ENCODE measurements at places on chromosomes 12 and 14.

GRCh38 chr14:103679351-103679750, 35.9 kb downstream of the XRCC3 start:
- DNase-seq, result peak; percentile 39

DNA sequence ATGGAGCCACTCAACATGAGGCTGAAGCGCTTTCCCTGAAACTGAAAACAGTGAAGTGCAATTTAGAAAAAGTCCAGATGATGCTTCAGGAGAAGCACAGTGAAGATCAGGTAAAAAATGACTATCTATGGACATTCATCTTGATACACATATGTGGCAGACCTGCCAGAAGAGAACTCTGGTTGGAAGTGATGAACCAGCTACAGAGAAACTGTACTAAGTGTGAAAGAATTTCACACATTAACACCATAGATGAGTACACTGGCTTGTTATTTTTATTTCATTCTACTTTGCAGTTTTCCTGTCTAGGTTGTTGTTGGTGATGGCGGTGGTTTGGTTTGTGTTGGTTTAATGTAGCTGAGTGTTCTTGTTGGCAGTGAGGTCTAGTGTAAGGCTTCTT, 174.7 kb downstream of the ESR2 start:
- DNase-seq, result no peak

GRCh38 chr14:34120185-34120977, 169.5 kb upstream of the EGLN3 start:
- DNase-seq, result no peak

DNA sequence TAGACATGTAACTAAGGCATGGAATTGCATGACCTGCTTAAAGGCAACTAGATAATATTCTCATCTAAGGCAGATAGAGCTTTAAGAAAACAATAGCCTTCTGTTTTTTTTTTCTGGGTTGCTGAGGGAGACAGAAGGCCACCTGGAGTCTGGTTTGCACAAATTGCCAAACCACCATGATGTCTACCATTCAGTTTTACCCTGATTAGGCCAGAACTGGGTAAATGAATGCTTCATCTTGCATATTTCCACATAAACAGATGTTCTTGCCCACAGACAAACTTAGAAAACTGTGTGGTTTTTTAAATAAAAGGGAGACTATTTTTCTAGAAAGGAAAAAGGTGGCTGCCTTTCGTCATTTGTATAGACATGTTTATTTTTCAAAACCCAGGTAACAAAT, 278.7 kb upstream of the PRICKLE1 start:
- DNase-seq, result peak; percentile 43

DNA sequence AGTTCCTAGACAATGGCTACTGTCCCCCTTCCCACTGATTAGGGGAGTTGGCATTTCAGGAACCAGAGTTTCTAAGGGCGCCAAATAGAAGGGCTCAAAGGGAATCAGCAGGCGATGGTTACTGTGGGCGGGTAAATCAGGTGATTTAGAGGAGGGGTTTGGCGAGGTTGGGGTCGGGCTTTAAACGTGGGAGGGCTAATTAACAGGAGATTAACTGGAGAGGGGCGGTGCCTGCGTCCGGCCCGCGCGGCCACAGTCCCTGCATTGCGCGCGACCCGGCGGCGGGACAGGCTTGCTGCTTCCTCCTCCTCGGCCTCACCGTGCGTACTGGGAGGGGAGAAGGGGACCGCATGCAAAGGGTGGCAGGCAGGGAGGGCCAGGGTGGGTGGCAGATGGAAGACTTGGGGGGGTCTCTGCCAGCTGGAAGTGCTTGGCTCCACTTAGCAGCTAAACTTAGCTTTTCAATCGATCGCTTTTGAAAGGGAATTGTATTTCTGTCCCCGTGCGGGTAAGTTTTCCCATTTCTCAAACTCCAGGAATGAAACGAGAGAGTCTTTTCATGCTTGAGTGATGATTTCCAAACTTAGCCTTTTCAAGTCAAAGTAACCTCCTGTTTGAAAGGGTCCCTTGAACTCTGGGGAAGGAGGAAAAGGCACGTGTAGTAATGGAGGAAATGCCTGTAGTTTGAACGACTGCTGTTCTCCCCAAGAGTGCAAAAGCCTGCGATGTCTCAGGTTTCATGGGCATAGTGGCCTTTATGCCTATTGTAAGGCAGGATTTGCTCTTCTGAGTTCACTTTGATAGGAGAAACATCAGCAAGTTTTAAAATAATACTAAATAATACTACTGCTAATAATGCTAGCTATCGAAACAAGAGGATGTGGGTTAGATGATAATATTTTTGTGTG, at the start of gene MGST1:
TSS of gene MGST1 (plus strand) at position 255 of the 908 bp plus-strand sequence. CDS start 6,608 bp downstream, outside the sequence.
- DNase-seq, result peak; percentile 60

DNA sequence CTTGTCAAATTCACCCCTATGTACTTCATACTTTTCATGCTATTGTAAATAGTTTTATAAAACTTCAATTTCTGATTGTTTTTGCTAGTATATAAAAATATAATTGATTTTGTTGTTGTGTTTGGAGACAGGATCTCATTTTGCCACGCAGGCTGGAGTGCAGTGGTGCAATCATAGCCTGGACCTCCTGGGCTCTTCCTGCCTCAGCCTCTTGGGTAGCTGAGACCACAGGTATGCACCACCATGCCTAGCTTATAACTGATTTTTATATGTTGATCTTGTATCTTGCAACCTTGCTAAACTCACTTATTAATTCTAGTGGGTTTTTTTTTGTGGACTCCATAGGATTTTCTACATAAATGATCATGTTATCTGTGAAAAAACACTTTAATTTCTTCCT, 23.5 kb downstream of the ATP5MC2 start:
- no peak for DNase-seq

- no peak for DNase-seq
Observed at GRCh38 chr12:104133866-104134265, 4.1 kb downstream of the NFYB start.

DNA sequence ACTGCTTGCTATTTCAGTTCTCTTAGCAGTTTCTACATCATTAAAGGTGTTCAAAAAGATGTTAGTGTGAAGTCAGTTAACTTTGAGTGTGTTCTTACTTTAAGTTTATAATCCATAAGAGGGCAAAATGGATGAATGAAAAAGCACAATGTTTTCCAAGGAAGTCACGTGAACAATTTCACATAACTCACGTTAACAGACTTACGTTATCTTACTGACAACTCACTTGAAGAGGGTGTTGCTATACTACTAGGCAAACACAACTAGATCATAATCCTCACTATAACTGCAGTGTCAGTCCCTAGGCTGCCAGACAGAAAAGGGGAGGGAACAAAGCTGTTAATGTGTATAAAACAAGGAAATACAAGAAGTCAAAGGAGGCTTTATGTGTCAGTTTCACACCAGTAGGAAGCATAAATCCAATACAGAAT, 6.4 kb downstream of the SLC2A13 start:
- DNase-seq, result no peak

DNA sequence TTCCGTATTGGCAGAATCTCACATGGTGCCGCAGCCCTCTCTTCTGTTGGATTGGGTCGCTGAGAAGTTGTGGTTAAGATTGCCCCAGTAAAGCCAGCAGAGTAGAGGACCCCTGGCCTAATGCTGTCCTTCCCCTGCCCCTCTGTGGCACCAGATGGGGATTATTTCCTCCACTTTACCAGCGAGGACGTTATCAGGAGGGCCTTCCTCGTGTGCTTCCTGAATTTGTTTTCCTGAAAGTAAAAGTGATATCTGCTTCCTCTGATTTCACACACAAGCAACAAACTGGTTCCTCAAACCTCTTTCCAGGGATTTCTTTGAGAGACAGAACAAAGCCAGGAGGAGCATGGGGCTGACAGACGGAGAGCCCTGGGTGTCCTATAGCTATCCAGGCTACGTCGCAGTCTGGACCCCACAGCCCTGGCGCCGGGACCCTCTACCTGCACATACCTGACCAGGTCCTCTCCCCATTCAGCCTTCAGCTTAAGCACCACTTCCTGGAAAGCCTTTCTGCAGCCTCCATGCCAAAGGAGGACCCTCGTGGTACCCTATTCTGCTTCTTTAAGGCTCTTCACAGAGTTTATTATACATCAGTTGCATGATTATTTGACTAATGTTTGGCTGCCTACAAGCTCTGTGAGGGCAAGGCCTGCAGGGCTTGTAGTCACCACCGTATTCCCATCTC, 314.8 kb upstream of the FKBP4 start:
- no peak for DNase-seq
